ENCODE measurements at places on chromosomes 2 and 18. TPM values are rescaled to one million over a fixed set of nuclear protein-coding genes. Genes with fewer than 3 reads are reported as not detected.

GRCh38 chr2:76188334-76189008 is 477.8 kb upstream of the GCFC2 start:
- H3K27me3 ChIP-seq: no peaks in the 10 kb centered on the region
- H3K36me3 ChIP-seq: no peaks in the 10 kb centered on the region
- no peak overlapping the region for H3K4me3 ChIP-seq
- H3K4me1 ChIP-seq: no peaks in the 10 kb centered on the region
- no peak overlapping the region for H3K27ac ChIP-seq

DNA sequence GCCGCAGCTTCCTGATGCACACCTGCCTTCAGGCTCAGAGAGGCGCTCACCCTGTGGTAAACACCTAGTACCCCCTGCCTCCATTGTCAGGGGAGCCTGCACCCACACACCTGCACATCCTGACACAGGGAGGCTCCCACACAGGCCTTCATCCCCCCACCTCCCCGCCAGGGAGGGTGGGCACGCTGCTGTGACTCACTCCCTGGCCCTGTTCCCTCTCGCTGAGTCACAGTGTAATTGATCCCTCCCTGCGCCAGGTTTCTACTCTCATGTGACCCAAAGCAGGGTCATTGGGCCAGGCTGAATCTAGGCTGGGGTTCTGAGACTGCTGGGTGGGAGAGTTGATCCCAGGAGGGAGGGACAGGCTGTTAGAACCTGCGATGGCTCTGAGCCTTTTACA is 8.5 kb upstream of the CELF4 start:
- no peaks in the 10 kb centered on the region for H3K27me3 ChIP-seq
- no peak overlapping the region for H3K4me3 ChIP-seq
- no peak for DNase-seq
- no peak overlapping the region for H3K27ac ChIP-seq
- no peaks in the 10 kb centered on the region for H3K36me3 ChIP-seq

GRCh38 chr2:231707625-231707926 is 749 bp upstream of the PTMA start:
- H3K4me1 ChIP-seq: peaks cover 36% of the 10 kb centered on the region
- peak overlapping the region; percentile 89 for H3K4me3 ChIP-seq
- H3K27ac ChIP-seq: peak overlapping the region; percentile 100
- no peak for DNase-seq

The FAM124B gene
- total RNA-seq: 1.7 TPM

The CBLN2 gene
- not detected for total RNA-seq

GRCh38 chr2:162084536-162084935 is 10.5 kb upstream of the DPP4 start:
- H3K4me3 ChIP-seq: no peak overlapping the region
- H3K36me3 ChIP-seq: no peaks in the 10 kb centered on the region

DNA sequence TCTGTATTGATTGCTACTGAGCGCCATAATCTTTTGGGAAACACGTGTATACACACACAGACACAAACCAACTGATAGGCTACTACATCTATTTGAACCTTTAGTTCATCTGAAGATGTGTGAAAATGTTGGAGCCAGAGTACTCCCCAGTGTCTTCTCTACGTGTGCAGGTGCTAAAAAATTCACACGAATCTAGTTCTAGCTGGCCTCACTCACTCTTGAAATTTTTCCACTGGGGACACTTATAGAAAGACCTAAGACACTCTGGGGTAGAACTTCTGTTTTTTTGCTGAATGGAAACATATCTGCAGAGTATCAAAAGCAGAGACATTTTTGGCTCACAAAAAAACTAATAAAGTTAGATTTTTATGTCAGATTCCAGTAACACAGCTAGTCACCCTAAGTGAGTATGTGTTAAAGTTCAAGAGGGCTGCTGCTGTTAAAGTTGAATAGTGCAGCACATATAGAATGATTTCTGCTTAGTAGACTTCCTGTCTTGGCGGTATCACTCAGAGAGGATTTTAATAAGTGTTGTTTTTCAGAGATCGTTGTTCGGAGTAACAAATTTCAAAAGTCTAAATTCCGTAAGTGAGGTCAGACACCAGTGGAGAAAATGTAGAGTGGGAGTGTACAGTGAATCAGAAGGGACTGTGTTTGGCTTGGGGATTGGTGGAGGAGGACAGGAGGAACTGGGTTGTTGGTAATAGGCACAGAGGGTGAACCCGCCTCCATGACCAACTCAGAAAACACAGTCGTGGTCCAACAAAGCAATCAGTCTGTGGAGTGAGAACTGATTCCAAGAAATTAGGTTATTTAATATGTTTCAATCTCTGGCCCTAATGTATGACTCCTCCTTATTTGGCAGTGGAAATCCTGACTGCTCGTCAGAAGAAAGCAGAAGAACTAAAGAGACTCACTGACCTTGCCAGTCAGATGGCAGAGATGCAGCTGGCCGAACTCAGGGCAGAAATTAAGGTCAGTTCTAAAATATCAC is 43.1 kb downstream of the KCTD18 start:
- no peaks in the 10 kb centered on the region for H3K36me3 ChIP-seq
- H3K27me3 ChIP-seq: no peaks in the 10 kb centered on the region
- no peaks in the 10 kb centered on the region for H3K4me1 ChIP-seq
- DNase-seq: no peak
- H3K27ac ChIP-seq: peak overlapping the region; percentile 62

DNA sequence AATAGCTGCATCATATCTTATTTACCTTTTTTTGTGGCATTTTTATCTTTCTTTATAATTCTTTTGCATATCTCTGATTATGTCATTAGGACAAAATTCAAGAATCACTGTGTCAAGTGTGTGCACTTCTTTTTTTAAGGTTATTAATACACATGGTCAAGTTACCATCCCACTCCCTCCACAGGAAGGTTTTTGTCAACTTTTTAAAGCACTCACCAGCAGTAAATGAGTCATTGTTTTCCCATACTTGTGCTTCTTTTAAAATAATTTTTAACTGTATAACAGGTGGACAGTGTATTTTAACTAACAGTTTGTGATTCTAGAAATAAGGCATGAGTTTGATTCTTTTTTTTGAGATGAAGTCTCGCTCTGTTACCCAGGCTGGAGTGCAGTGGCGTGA is 45.7 kb upstream of the FAM171B start:
- DNase-seq: no peak
- no peak overlapping the region for H3K4me3 ChIP-seq
- H3K36me3 ChIP-seq: peaks cover 25% of the 10 kb centered on the region
- H3K27ac ChIP-seq: no peak overlapping the region
- H3K4me1 ChIP-seq: no peaks in the 10 kb centered on the region

GRCh38 chr2:239916205-239917124 is 108.7 kb downstream of the NDUFA10 start:
- no peaks in the 10 kb centered on the region for H3K36me3 ChIP-seq
- DNase-seq: no peak
- H3K27ac ChIP-seq: no peak overlapping the region
- H3K4me1 ChIP-seq: peaks cover 10% of the 10 kb centered on the region

DNA sequence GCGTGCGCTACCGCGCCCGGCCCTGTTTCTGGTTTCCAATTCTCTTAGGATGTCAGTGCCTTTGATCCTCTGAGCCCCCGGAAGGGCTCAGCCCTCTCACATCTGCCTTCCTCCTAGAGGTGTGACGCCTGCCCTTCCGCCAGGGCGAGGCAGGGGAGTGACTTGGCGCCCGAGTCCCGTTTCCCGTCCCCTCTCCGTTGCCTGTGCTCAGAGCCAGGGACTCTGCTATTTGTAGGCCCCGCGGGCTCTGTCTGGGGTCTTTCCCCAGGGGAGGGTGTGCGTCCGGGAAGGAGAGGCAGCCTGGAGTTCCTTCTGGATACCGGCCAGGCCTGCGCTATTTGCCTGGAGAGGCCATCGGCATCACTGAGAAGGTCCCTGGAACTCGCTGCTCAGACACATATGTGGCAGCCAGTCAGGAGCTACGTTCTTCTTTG is 103.7 kb upstream of the TAF1B start:
- peak overlapping the region; percentile 72 for H3K27ac ChIP-seq
- no peaks in the 10 kb centered on the region for H3K36me3 ChIP-seq
- H3K4me1 ChIP-seq: peaks cover 13% of the 10 kb centered on the region
- no peak for DNase-seq
- no peaks in the 10 kb centered on the region for H3K27me3 ChIP-seq
- H3K4me3 ChIP-seq: peak overlapping the region; percentile 19

GRCh38 chr2:125041846-125042245 is 1016.8 kb downstream of the CNTNAP5 start:
- H3K27ac ChIP-seq: no peak overlapping the region
- H3K27me3 ChIP-seq: no peaks in the 10 kb centered on the region
- no peak for DNase-seq
- H3K4me3 ChIP-seq: no peak overlapping the region
- no peaks in the 10 kb centered on the region for H3K4me1 ChIP-seq

The CCDC178 gene
- total RNA-seq: 10.8 TPM

GRCh38 chr2:216410550-216410949 is 1.7 kb upstream of the SMARCAL1 start:
- no peaks in the 10 kb centered on the region for H3K36me3 ChIP-seq
- H3K4me1 ChIP-seq: peaks cover 10% of the 10 kb centered on the region
- no peak overlapping the region for H3K27ac ChIP-seq

The DSC1 gene
- 0.49 TPM for total RNA-seq

The SPC25 gene
- total RNA-seq: not detected

- no peak for DNase-seq
- peak overlapping the region; percentile 24 for H3K4me3 ChIP-seq
- H3K27ac ChIP-seq: no peak overlapping the region
- H3K4me1 ChIP-seq: peaks cover 31% of the 10 kb centered on the region
- H3K36me3 ChIP-seq: no peaks in the 10 kb centered on the region
Observed at GRCh38 chr2:27264253-27264752, 1.5 kb upstream of the SLC30A3 start.

The MPP4 gene
- 0.74 TPM for total RNA-seq

GRCh38 chr2:228986961-228987360 is 284.1 kb downstream of the PID1 start:
- H3K4me3 ChIP-seq: no peak overlapping the region
- H3K36me3 ChIP-seq: no peaks in the 10 kb centered on the region
- DNase-seq: no peak
- H3K27me3 ChIP-seq: no peaks in the 10 kb centered on the region
- H3K27ac ChIP-seq: no peak overlapping the region
- no peaks in the 10 kb centered on the region for H3K4me1 ChIP-seq

DNA sequence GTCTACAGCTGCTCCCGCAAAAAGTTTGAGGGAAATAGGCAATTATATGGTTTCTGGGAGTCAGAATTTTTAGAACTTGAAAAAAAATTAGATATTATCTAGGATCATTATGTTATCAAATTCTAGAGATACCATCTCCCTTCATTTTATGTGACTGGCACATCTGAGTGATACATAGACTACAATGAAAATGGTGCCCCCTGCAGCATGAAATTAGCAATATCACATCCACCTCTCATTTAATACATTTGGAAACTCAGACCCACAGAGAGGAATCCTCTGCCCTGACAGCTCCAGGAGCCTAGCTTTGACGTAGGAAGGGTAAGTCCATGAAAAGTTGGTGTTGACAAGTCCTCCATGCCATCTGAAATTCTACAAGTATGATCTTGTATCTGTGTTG is 381.6 kb downstream of the SUCLG1 start:
- H3K27ac ChIP-seq: no peak overlapping the region
- H3K27me3 ChIP-seq: no peaks in the 10 kb centered on the region
- no peaks in the 10 kb centered on the region for H3K4me1 ChIP-seq
- no peak overlapping the region for H3K4me3 ChIP-seq
- DNase-seq: no peak

GRCh38 chr2:28268386-28268785 is 124.3 kb upstream of the FOSL2 start:
- no peaks in the 10 kb centered on the region for H3K36me3 ChIP-seq
- no peak overlapping the region for H3K4me3 ChIP-seq
- peaks cover 41% of the 10 kb centered on the region for H3K4me1 ChIP-seq
- H3K27me3 ChIP-seq: no peaks in the 10 kb centered on the region
- DNase-seq: no peak
- peak overlapping the region; percentile 42 for H3K27ac ChIP-seq

The PAPOLG gene
- 14.7 TPM for total RNA-seq

The WNT6 gene
- total RNA-seq: 2.0 TPM

The MDH1B gene
- total RNA-seq: 0.49 TPM

DNA sequence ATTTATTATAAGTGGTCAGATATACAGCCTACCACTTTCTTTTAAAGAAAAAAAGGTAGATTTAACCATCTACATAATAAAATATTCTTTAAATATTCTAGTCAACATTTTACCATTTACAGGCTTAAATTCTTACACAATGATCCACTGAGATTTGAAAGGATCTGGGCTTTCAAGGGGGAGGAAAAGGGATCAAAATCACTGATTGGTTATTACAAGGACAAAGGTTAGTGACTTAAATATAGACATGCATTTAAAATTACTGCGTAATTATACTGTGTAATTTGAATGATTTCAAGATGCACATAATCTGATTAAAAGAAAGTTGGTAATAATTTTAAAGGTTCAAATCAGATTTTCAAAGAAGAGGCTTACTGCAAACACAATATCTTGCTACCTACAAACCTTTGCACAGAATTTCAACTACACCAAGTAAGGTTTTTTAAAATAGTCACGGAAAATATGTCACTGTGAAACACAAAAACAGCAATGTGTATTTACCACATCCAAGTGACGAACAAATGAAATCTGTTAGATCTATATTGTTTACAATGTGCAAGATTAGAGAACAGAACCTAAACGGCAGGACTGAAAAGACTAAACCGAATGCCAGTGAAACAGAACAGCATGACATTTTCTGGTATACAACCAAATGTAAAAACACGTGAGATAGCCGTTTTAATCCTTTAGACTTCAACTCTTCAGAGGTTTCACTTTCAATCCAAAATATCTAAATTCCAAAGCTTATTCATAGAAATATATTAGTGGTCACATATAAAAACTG is 40.8 kb downstream of the RTN4 start:
- H3K27ac ChIP-seq: peak overlapping the region; percentile 50
- no peaks in the 10 kb centered on the region for H3K36me3 ChIP-seq
- H3K4me1 ChIP-seq: peaks cover 95% of the 10 kb centered on the region
- peak overlapping the region; percentile 30 for H3K4me3 ChIP-seq
- DNase-seq: no peak

- H3K36me3 ChIP-seq: no peaks in the 10 kb centered on the region
- no peak for DNase-seq
- H3K27me3 ChIP-seq: no peaks in the 10 kb centered on the region
- no peak overlapping the region for H3K4me3 ChIP-seq
Observed at GRCh38 chr18:5772306-5773105, 122.8 kb downstream of the TMEM200C start.

- peaks cover 27% of the 10 kb centered on the region for H3K4me1 ChIP-seq
- DNase-seq: no peak
- H3K4me3 ChIP-seq: no peak overlapping the region
- no peaks in the 10 kb centered on the region for H3K27me3 ChIP-seq
Observed at GRCh38 chr18:61731693-61732376, 161.0 kb downstream of the RNF152 start.

DNA sequence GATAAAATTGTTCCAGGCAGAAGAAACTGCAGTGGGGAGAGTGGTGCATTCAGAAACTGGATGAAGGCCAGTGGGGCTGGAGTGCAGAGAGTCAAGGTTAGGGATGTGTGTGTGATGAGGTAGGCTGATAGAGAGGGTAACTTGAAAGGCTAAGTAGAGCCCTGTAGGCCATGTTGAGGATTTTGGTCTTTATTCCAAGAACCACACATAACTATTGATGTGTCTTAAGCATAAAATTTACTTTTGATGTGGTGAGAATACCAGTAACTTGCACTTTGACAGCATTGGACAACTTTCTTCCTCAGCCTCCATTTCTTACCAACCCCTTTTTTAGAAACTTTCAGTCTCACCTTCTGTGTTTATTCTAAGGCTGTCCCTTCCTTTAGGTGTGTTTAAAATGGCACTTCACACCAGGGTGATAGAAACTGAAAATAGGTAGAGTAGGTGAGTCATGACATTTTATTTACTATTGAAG is 22.6 kb downstream of the MTX2 start:
- H3K4me3 ChIP-seq: no peak overlapping the region
- no peaks in the 10 kb centered on the region for H3K27me3 ChIP-seq
- H3K27ac ChIP-seq: no peak overlapping the region
- H3K4me1 ChIP-seq: no peaks in the 10 kb centered on the region
- DNase-seq: no peak
- H3K36me3 ChIP-seq: no peaks in the 10 kb centered on the region

Measured in vagina (tissue), 2 donors.